ENCODE measurements at places on chromosomes 5 and 9. TPM values are rescaled to one million over a fixed set of nuclear protein-coding genes. Genes with fewer than 3 reads are reported as not detected.

NDST1 gene
- 37.5 TPM for polyA plus RNA-seq

EGFLAM gene
- 6.9 TPM for polyA plus RNA-seq

SIMC1 gene
- polyA plus RNA-seq: 11.7 TPM

- DNase-seq: no peak
Measured at GRCh38 chr9:91807643-91808246, 142.3 kb downstream of the ROR2 start.

FSTL4 gene
- polyA plus RNA-seq: 4.0 TPM

SLC22A4 gene
- 1.5 TPM for polyA plus RNA-seq

GRCh38 chr9:33109850-33110595 is 33.5 kb upstream of the SMU1 start:
- no peak for DNase-seq

PCSK1 gene
- polyA plus RNA-seq: 0.48 TPM

GRCh38 chr9:115362101-115362500 is 244.1 kb upstream of the TNC start:
- peak; percentile 13 for DNase-seq

DNA sequence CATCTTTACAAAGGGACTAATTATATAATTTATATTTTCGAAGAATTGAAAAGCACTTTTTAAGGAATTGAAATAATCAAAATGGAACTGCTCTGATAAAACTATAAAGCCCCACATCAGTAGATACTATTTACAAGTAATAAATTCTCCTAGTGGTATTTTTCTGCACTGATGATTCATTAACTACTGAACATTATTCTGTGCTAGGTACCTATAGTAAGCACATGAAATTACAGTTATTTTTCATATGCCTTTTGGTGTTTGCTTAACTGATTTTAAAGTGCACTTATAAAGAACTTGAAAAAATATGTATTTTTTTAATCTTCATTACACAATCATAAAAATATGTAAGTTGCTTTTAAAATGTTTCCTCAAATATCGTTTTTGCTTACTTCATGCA is 123.0 kb downstream of the MAN2A1 start:
- no peak for DNase-seq

GRCh38 chr5:93607367-93608258 is 24.6 kb downstream of the NR2F1 start:
- no peak for DNase-seq

PKD2L2 gene
- polyA plus RNA-seq: 0.11 TPM

All from urinary bladder (tissue), 4 donors.